Dermis microvascular lymphatic vessel endothelial cell (primary cell): ENCODE measurements at places on chromosomes 2 and 18. TPM values are rescaled to one million over a fixed set of nuclear protein-coding genes. Genes with fewer than 3 reads are reported as not detected.

GRCh38 chr2:54755641-54756326 is 32.3 kb downstream of the EML6 start:
- no peak for DNase-seq

GRCh38 chr2:221758076-221758475 is 186.0 kb upstream of the EPHA4 start:
- DNase-seq, result no peak

The UGT1A8 gene
- not detected in 2 replicates for total RNA-seq

GRCh38 chr2:84741182-84741822 is 139.6 kb downstream of the TRABD2A start:
- DNase-seq, result peak; percentile 4

DNA sequence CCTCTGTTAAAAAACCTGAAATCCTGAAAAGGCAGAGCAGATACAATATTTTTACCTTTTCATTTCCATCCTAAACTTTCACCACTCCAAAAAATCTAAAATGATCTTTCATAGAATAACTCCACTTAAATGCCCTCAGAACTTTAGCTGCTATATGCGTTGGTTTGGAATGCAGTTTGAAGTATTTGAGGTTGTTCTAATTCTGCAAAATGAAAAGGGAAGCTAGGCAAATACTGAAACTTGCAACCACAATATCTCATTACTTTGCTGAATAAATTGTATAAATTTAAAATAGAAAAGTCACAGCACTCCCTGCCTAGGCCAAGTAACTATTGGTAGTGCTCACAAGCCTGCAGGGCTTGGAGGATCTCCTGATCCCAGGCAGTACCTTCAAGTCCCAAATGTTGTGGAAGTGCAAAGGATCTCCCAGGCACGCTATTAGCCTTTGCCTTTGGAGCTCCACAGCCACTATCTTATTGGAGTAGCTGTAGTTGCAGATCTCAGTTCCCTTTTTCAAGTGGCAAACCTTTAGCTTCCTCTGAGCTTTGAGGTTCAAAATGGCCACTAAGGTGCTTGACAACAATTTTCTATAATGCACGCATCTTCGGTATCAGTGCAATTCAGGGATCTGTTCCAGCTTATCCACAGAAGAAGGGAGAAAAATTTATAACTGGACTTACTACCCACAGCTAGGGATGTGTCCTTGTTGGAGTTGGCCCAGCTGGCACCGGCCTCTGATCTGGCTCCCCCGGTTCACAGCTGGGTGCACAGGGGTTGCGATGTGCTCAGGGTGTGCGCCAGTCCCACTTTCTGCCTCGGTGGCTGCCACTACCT is 43.4 kb upstream of the ANKRD62 start:
- no peak for DNase-seq

The RIT2 gene
- not detected in 2 replicates for total RNA-seq

The MAP3K2 gene
- 13.2 and 19.1 TPM in 2 replicates for total RNA-seq

DNA sequence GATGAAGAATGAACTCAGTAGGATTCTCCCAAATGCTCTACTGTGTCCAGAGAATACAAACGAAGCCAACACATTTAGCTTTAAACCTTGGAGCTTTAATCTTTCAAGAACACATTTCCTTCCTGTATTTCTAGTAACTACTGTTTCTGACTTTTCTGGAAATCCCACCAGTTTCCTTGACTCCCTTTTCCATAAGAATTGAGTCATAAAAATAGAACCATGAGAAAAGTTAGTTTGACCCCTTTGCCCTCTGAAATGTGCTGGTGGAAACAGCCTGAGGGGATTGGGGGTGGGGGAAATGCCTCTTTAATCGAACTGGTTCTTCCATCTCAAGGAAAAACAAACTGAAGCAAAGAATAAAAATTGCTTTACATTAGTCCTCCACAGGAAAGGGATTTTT is 123.9 kb downstream of the TMEM17 start:
- peak; percentile 92 for DNase-seq

The MZT2A gene
- total RNA-seq, result 82.2 and 82.3 TPM in 2 replicates

The AGAP1 gene
- total RNA-seq, result 3.1 and 5.4 TPM in 2 replicates

- no peak for DNase-seq
Observed at GRCh38 chr2:224831530-224831929, 115.4 kb upstream of the CCDC195 start.

GRCh38 chr2:32732912-32733472 is 105.1 kb downstream of the TTC27 start:
- DNase-seq, result no peak
